Natural killer cell treated with Interleukin-12 subunit alpha and Interleukin-12 subunit beta and Interleukin-15 and Interleukin-18, amount 100 ng/mL, for 72 hours (primary cell): ENCODE measurements at places on chromosomes 12 and 14. TPM values are rescaled to one million over a fixed set of nuclear protein-coding genes. Genes with fewer than 3 reads are reported as not detected.
A peak's percentile ranks its signal among the peaks of the same experiment; 100 is the strongest.

PLEKHD1 gene
- total RNA-seq, result 0.14 TPM

DNA sequence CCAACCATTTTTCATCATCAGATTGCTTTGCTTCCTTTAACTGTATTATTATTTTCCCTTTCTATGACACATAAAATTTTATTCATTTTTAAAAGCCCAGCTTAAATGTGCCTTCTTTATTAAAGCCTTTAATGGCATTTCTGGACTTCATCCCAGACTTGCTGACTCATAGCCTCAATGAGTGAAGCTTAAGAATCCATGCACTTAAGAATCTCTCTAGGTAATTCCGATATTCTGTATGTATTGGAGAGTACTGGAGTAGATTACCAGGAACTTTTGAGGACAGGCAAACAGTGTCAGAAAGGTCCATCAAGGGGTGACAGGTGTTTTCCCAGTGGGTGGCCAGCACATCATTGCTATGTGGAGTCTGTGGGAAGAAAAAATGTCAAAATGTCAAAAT is 107.9 kb downstream of the PTPRQ start:
- H3K36me3 ChIP-seq, result no peaks in the 10 kb centered on the region
- no peaks in the 10 kb centered on the region for H3K4me1 ChIP-seq
- no peaks in the 10 kb centered on the region for H3K27me3 ChIP-seq
- no peak overlapping the region for H3K27ac ChIP-seq

ALDH2 gene
- not detected for total RNA-seq

ARF3 gene
- total RNA-seq, result 125 TPM

DNA sequence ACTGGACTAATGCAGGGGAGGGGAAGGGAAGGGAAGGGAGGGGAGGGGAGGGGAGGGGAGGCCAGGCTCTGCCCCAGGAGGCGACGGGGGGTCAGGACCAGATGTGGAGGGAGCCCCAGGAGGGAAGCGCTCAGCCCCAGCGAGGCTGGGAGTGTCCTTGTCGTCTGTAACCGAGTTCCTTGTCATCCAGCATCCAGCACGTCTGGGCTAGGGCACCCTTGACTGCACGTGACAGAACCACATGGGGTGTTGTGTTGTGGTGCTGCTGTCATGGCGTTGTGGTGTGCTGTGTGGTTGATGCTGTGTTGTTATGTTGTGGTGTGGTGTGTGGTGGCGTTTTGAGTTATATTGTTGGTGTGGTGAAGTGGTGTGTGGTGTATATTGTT is 28.4 kb upstream of the SFSWAP start:
- H3K36me3 ChIP-seq, result no peaks in the 10 kb centered on the region
- peak overlapping the region; percentile 3 for H3K4me3 ChIP-seq
- peaks cover 10% of the 10 kb centered on the region for H3K4me1 ChIP-seq

PDZRN4 gene
- not detected for total RNA-seq

GRCh38 chr14:75673345-75674035 is 12.4 kb downstream of the TTLL5 start:
- H3K4me1 ChIP-seq, result peaks cover 17% of the 10 kb centered on the region
- DNase-seq, result no peak
- H3K36me3 ChIP-seq, result peaks cover 46% of the 10 kb centered on the region

- H3K27ac ChIP-seq, result peak overlapping the region; percentile 65
- DNase-seq, result no peak
- H3K36me3 ChIP-seq, result peaks cover 16% of the 10 kb centered on the region
- H3K27me3 ChIP-seq, result no peaks in the 10 kb centered on the region
- peak overlapping the region; percentile 61 for H3K4me3 ChIP-seq
Observed at GRCh38 chr14:21505012-21505553, 6.1 kb downstream of the METTL3 start.

PLA2G1B gene
- total RNA-seq, result not detected

- H3K4me1 ChIP-seq, result no peaks in the 10 kb centered on the region
- no peak overlapping the region for H3K4me3 ChIP-seq
- H3K36me3 ChIP-seq, result no peaks in the 10 kb centered on the region
- DNase-seq, result no peak
- no peaks in the 10 kb centered on the region for H3K27me3 ChIP-seq
- H3K27ac ChIP-seq, result no peak overlapping the region
Observed at GRCh38 chr12:42854826-42855225, 265.3 kb upstream of the PRICKLE1 start.

DNA sequence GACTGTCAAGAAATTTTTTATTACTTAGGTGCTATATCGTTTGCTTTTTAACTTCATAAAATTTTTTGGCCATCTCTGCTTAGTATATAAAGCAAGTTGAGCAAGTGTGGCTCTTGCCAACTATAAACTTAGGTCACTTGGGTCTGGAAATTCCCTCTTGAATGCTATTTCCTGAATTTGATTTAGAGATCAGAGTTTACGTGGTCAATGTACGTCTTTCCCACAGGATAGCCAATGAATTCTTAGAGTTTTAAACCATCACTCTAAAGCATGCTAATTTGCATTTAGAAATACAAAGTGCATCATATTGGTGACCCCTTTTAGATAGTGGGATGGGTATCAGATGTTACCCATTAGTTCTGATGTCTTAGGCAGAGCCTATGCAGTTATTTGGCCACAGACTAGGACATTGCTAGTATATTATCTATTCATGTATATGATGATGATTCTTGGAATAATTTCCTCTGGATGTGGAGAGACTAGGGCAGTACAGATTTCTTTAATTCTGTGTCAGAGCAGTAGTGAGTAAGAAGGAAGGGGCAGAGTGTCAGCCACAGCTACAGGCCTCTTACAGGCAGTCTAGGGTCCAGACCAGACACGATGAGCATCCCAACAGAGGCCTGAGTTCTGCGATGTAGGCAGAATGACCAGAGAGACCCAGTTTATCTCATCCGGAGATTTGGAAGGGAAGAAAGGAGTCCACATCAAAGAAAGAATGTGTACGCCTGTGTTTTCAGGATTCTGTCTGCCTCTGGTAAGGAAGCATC is 30.3 kb downstream of the SCN8A start:
- no peak overlapping the region for H3K4me3 ChIP-seq
- no peak for DNase-seq
- H3K36me3 ChIP-seq, result no peaks in the 10 kb centered on the region
- no peaks in the 10 kb centered on the region for H3K4me1 ChIP-seq
- H3K27me3 ChIP-seq, result peaks cover 19% of the 10 kb centered on the region
- no peak overlapping the region for H3K27ac ChIP-seq
